Activated T-cell treated with anti-CD3 and anti-CD28 coated beads for 1 hour (primary cell): ENCODE measurements at places on chromosomes 7 and 10.

DNA sequence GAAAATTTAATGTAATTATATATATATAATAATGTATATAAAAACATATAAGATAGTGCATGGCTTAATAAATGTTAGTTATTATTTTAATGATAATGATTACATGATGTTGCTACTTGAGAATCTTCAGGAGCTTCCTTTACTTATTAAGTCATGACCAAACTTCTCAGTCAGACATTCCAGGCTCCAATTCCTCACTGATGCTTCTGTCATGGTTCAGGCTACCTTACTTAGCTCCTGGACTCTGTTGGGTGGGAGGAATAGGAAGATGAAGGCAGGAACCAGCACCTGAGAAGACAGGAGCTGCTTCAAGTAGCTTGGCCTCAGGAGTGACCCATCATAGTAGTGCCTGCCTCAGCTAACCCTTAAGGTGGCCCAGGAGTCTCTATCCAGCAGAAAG is 55.0 kb upstream of the EEPD1 start:
- DNase-seq, result no peak

- peak; percentile 51 for DNase-seq
Measured at GRCh38 chr7:129298268-129298893, 73.6 kb downstream of the AHCYL2 start.

GRCh38 chr7:1939434-1940401 is 269.6 kb downstream of the ELFN1 start:
- peak; percentile 16 for DNase-seq

DNA sequence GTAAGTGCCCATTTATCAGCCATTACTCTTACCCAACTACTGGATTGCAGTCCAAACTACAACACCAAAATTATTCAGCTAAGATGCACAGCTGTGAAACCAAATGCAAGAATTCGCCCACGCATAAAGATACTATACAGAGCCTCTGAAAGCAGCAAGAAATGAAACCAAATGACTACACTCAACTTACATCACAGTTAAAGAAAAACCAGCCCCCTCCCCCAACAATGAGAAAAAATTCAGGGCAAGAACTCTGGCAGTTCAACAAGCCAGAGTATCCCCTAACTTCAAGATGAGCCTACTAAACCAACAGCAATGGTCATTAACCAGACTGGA is 209.1 kb upstream of the VWC2 start:
- DNase-seq, result no peak

- no peak for DNase-seq
Measured at GRCh38 chr10:78576276-78576675, 492.5 kb upstream of the ZMIZ1 start.

DNA sequence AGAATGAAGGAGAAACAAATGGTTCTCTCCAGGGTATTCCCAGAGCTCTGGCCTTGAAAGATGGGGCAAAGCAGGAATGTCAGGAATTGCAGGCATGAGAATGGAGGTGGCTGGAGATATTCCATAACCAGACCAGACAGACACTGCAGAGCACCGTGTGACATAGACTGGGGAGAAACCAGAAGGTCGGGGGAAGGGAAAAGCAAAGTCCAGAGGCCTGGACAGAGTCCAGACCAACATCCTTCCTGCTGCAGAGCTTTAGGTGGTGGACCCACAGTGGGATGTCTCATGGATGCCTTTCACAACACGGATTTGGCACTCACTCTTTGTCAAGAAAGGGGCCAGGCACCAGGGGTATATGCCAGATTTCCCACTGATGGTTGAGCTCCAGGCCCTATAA is 177.2 kb upstream of the INHBA start:
- DNase-seq, result no peak

- no peak for DNase-seq
Measured at GRCh38 chr7:25369786-25370185, 141.5 kb upstream of the NPVF start.

- DNase-seq, result no peak
Measured at GRCh38 chr10:42924484-42924883, 141.9 kb downstream of the BMS1 start.

DNA sequence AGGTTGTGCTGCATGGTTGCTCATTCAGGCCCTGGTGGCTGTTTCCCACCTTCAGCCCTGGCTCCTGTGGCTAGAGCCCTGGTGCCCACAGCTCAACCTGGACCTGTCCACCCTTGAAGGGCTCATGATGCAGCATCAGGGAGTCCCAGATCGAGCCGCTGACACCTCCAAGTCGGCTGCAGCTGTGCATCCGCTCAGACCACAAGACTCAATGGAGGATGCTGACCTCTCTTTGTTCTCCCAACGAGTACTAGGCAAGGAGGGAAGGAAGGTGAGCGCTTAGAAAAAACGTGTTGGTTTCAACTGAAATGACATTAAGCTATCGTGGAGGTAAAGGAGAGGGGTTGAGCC is 9.5 kb upstream of the C10orf95 start:
- DNase-seq, result no peak

- no peak for DNase-seq
Measured at GRCh38 chr10:49778197-49778596, 16.1 kb upstream of the OGDHL start.

DNA sequence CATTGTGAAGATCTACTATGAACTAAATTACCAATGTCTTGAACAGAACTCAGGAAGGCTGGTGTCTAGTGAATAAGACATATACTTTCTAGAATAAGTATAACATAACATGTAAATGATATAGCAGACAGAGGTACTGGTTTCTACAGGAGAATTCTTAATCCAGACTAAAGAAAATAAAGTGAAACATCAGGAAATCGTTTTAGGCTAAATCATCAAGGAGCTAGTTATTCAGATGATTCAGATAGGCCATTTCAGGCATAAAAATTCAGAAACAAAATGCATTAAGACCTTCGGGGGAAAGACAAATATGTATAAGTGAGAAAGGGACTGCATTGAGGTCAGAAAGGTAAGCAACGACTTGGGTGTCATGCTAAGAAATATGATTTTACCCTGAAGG is 170.6 kb downstream of the LRRN3 start:
- no peak for DNase-seq

DNA sequence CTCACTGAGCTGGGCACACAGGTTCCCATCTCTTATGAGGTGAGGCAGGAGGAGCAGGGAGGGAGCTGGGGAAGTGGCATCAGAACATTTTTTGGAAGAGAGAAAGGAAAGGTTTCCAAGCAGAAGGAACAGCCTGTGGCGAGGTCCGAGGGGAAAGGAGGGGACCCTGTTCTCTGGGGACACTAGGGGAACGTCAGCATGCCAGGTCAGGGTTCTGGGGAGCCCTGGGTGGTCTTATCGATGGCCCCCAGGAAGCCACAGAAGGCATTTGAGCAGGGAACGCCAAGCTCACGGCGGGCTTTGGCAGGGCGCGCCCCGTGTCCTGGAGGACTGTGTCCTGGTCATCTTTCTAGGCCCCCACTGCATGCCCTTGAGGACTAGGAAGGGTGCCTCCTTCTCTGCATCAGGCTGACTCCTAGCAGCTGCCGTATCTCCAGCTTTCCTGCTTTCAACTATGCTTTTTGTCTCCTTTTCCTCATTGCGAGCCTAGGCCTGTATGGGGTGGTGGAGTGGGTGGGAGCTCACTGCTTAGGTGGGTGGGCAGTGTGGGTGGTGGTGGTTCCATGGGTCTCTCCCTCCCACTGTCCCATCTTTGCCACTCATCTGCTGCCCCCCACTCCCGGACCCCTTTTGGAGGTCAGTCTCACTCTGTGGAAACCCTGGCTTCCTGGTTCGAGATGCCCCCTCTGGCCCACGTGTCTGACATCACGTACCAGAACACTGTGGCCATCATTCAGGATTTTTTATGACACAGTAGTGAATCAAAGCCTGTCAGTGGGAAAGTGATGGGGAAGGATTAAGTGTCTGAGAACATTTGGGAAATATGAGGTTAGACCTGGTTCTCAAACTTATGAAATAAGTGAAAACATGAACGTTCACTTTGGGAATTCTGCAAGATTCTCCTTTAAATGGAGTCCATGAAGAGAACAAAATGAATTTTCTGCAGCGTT is 89.1 kb downstream of the CUX1 start:
- DNase-seq, result no peak

GRCh38 chr7:140084972-140085371 is 22.2 kb upstream of the PARP12 start:
- no peak for DNase-seq

DNA sequence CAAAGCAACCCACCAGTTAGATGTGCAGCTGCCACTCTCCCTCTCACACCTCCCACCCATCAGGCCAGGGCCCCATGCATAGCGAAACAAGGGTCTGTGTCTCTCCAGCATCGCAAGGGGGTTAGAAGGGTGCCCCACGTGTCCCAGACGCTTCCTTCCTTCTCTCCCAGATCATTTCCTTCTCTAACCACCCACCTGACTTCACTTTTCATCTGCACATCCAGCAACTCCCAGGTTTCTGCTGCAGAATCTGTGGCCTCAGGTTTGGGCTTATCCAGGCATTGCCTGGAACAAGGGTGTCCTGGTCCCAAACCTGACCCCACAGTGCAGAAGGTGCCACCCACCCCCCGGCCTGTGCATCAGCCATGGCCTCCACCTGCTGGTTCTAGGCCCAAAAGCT is 14.4 kb downstream of the PDIA4 start:
- no peak for DNase-seq

DNA sequence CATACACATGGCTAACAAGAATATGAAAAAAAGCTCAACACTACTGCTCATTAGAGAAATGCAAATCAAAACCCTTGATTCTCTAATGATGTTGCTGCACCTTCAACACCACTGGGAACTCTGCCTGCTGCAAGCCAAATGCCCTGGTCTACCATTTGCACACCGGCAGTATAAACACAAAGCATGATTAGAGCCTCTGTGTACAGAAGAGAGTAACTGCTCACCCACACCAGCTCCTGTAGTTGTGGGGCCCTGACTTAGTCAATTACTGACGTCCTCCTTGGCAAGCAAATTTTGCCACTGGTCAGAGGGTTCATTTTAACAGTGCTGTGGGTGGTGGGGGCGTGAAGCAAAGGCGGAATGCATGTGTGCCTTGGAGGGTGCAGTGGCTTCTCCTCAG is 96.1 kb upstream of the RHEB start:
- no peak for DNase-seq

- DNase-seq, result no peak
Measured at GRCh38 chr10:107425931-107426553, 261.5 kb upstream of the SORCS1 start.

DNA sequence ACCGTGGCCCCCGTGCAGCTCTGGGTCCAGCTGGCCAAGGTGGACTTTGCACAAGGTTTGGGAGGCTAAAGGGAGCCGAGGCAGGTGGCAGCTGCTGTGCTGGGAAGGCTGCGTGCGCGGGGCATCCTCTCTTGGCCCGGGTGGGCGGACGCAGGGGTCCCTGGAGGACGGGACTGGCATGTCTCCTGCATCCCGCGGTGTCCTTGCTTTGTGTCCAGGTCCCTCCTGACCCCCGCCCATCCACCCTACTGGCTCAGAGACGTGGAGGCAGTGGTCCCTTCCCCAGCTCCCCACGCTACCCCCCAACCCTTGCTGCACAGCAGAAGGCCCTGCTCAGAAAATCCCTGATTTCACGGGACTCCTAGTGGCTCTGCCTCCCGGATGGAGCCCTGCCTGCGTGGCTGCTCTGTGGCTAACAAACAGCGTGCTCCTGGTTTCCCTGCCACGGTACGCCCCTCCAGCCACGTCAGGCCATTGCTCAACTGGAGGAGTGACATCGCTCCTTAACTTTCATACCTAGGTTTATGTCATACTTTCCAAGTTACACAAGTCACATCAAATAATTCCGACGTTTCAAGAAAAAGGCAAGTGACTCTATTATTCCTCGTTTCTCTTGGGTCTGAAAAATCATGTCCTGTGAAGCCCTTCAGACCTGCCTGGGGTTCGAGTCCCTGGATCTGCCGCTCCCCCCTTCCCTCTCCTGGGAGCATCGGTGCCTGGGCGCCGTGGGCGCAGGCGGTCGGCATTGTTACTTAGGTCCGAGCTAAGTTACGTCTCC is 421.9 kb downstream of the DNAJB6 start:
- DNase-seq, result no peak

- no peak for DNase-seq
Measured at GRCh38 chr10:865924-866576, 65.5 kb downstream of the LARP4B start.

DNA sequence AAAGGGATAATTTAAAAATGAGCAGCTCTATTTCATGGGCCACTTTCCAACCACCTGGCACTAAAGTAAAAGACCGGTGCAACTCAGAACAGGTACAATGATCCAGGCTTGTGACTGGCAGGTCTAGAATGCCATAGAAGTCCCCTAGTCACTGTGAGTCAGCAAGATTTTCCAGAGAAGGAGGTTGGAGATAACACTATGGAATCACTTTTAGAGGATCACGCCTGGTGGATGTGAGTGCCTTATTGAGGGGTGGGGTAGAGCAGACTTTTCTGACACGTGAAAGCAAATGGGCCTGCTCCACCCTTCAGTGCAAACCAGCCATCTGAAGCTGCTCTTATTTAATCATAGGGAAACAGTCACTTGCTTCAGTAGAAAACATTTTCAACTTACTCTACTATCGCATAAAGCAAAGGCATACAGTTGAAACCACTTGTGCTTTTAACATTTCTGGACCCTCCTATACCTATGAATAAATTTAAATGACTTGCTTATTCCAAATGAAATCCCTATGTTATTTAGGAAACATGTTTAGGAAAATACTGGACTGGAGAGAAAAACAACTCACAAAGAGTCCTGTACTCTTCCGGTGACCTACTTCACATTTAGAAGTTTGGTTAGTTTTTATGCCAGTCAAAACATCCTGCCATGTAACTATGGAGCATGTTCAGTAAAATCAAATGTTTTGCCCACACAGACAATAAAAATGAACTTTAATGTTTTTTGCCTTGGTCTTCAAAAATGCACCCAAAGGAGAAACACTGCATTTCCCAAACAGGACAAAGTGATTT is 21.5 kb upstream of the AKR1C1 start:
- DNase-seq, result no peak

- no peak for DNase-seq
Measured at GRCh38 chr10:76357726-76358415, 926.4 kb downstream of the LRMDA start.

GRCh38 chr7:157458254-157458633 is 121.4 kb downstream of the DNAJB6 start:
- no peak for DNase-seq

GRCh38 chr10:14588084-14588937 is 186.4 kb downstream of the FAM107B start:
- DNase-seq, result no peak

GRCh38 chr10:3666525-3667302 is 118.3 kb downstream of the KLF6 start:
- DNase-seq, result peak; percentile 11

DNA sequence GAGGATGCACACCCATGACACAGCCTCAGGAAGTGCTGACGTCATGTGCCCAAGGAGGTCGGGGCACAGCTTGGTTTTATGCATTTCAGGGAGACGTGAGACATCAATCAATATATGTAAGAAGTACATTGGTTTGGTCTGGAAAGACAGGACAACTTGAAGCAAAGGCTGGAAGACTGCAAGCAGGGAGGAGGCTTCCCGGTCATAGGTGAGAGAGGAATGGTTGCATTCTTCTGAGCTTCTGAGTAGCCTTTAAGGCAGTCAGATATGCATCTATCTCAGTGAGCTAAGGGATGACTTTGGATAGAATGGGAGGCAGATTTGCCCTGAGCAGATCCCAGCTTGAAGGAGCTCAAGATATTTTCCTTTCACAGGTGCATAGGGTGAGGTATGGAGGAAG is 349.5 kb downstream of the TYW1 start:
- no peak for DNase-seq

GRCh38 chr7:31119249-31119648 is 67.1 kb downstream of the ADCYAP1R1 start:
- DNase-seq, result no peak

- no peak for DNase-seq
Measured at GRCh38 chr10:78706726-78707540, 361.8 kb upstream of the ZMIZ1 start.
